ENCODE measurements at places on chromosomes 12 and 14. TPM values are rescaled to one million over a fixed set of nuclear protein-coding genes. Genes with fewer than 3 reads are reported as not detected.

GRCh38 chr14:78399316-78399889, 229.2 kb downstream of the NRXN3 start:
- no peaks in the 10 kb centered on the region for H3K36me3 ChIP-seq
- H3K4me1 ChIP-seq = no peaks in the 10 kb centered on the region
- DNase-seq = no peak
- H3K27ac ChIP-seq = no peak overlapping the region

DNA sequence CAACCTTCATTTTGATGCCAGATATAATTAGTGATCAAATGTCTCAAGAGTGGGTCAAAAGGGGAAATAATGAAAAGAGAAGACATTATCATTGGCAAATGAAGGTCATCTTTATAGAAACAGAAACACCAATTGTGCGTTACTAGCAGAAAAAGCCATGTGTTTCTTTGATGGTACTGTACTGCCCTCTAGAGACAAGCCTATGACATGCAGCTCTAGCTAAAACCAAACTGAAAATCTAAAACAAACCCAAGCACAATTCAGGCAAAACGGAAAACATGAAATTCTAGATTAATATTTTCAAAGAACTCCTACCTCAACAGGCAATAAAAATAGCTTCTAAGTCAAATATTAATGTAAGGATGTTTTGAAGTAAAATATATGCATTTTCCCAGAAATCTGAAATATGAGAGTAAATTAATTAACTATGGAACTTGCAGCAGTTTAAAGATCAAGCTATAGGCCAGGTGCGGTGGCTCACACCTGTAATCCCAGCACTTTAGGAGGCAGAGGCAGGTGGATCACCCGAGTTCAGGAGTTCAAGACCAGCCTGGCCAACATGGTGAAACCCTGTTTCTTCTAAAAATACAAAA, 115.4 kb downstream of the KLHL28 start:
- H3K36me3 ChIP-seq = no peaks in the 10 kb centered on the region
- H3K27ac ChIP-seq = no peak overlapping the region
- no peaks in the 10 kb centered on the region for H3K4me1 ChIP-seq
- no peak overlapping the region for H3K4me3 ChIP-seq
- DNase-seq = no peak
- H3K27me3 ChIP-seq = no peaks in the 10 kb centered on the region

- no peaks in the 10 kb centered on the region for H3K4me1 ChIP-seq
- no peak for DNase-seq
- H3K4me3 ChIP-seq = no peak overlapping the region
Measured at GRCh38 chr12:69981881-69982475, 157.0 kb downstream of the MYRFL start.

DNA sequence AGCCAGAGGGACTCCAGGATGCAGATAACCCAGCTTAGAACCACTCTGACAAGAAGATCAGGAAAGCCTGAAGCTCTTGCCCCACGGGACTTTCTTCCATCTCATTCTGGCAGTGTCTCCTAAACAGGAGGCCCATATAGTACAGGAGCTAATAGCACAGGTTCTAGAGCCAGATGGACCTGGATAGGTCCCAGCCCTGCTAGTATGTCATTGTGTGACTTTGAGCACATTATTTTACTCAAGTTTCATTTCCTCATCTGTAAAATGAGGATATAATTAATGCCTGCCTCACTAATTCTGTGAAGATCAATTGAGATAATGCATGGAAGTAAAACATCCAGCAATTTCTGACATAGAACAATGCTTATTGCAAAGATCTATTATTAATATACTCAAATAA, 66.5 kb upstream of the GZMB start:
- H3K27me3 ChIP-seq = no peaks in the 10 kb centered on the region
- no peaks in the 10 kb centered on the region for H3K36me3 ChIP-seq
- no peak overlapping the region for H3K4me3 ChIP-seq
- DNase-seq = no peak
- H3K4me1 ChIP-seq = no peaks in the 10 kb centered on the region

- no peak overlapping the region for H3K4me3 ChIP-seq
- no peaks in the 10 kb centered on the region for H3K36me3 ChIP-seq
- H3K4me1 ChIP-seq = no peaks in the 10 kb centered on the region
- no peak for DNase-seq
- no peak overlapping the region for H3K27ac ChIP-seq
Measured at GRCh38 chr14:77064521-77065178, 33.4 kb upstream of the CIPC start.

DNA sequence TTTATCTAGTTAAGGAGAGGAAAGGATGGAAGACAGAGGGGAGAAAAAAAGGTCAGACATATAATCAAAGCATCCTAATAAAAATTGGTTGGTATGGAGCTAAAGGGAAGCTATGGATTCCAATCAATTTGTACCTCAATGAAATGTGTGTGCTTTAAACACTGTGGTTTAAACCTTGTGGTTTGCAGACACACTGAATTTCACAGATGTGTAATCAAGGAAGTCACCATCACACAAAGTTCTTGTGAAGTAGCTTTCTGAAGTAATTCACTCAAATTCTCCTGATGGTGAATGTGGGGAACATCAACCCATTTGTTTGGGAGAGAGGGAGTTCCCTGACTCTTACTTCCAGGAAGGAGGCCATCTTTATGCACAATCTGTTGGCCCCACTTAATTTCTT, 243.3 kb upstream of the KRR1 start:
- H3K27me3 ChIP-seq = no peaks in the 10 kb centered on the region
- no peak for DNase-seq
- no peak overlapping the region for H3K27ac ChIP-seq
- H3K4me3 ChIP-seq = no peak overlapping the region

DNA sequence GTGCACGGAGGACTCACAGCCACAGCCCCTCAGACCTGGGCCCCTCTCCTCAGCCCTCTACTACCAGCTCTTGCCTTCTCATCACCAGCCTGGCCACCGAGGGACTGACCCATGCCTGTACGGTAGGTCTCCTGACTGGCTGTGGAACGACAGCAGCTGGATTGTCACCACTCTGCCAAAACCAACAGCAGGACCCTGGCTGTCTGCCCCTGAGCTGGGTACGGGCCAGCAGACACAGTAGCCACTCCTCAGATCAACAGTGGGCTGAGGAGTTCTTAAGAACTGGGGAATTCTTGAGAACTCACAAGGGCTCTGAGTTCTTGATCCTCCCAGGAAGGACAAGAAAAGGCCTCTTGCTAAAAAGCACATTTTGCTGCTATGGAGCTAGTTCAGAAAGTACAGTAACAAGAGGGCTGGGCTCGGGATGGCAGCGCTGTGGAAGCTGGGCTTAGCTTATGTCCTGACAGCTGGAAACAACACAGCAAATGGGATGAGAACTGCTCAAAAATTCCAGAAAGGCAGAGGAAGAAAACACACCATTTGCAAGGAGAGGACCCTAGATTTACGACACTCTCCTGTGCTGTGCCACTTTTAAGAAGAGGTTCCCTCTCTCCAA, 176.4 kb downstream of the ANO2 start:
- no peaks in the 10 kb centered on the region for H3K4me1 ChIP-seq
- no peaks in the 10 kb centered on the region for H3K36me3 ChIP-seq
- no peaks in the 10 kb centered on the region for H3K27me3 ChIP-seq
- no peak for DNase-seq
- H3K27ac ChIP-seq = no peak overlapping the region

- DNase-seq = no peak
- no peaks in the 10 kb centered on the region for H3K4me1 ChIP-seq
- no peak overlapping the region for H3K4me3 ChIP-seq
- H3K36me3 ChIP-seq = no peaks in the 10 kb centered on the region
- no peak overlapping the region for H3K27ac ChIP-seq
Measured at GRCh38 chr14:84458881-84459280, 1071.1 kb upstream of the FLRT2 start.

GRCh38 chr12:67893022-67893580, 96.1 kb upstream of the IFNG-AS1 start:
- H3K4me3 ChIP-seq = no peak overlapping the region
- no peaks in the 10 kb centered on the region for H3K27me3 ChIP-seq
- no peaks in the 10 kb centered on the region for H3K4me1 ChIP-seq
- no peak for DNase-seq
- H3K36me3 ChIP-seq = no peaks in the 10 kb centered on the region
- no peak overlapping the region for H3K27ac ChIP-seq

The SLC7A8 gene
- total RNA-seq = 6.6 TPM

The NPFF gene
- total RNA-seq = not detected

The SIRT4 gene
- total RNA-seq = 4.1 TPM

The TAS2R42 gene
- total RNA-seq = not detected
